ENCODE measurements at places on chromosomes 3 and 15.

- no peak for DNase-seq
Measured at GRCh38 chr15:59236394-59236793, 29.8 kb downstream of the LDHAL6B start.

DNA sequence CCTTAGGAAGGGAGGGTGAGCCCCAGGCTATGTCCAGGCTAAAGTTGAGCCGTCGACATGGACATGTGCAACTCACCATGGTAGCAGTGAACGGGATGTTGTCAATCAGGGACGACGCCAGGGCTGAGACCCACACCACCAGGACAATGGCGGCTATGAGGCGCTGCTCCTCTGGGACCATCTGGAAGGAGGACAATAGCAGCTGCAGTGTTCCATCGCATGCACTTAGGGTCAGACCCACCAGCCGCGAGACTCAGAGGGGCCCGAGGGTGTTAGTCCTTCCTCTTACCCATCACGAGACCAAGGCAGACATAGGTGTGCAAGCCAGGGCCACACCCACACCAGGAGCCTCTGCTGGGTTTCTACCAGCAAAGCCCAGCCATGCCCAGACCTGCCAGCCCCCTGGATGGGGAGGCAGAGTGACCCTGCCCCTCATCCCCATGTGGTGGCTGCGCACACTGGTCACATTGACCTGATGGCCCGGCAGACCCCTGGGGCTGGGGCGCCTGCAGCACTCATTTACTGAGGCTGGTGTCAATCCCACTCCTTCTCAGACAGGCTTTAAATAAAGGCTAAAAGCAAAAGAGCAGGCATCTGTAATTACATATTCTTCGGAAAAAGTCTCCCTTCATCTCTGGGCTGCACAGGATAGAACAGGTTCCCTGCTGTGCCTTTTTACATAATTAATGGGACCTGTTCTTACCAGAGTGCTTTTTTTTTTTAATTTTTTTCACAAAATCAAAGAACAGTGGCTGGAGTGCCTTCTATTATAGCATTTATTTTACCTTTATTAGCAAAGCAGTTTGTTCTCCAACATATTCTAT lies 227.8 kb downstream of the OCA2 start:
- no peak for DNase-seq

DNA sequence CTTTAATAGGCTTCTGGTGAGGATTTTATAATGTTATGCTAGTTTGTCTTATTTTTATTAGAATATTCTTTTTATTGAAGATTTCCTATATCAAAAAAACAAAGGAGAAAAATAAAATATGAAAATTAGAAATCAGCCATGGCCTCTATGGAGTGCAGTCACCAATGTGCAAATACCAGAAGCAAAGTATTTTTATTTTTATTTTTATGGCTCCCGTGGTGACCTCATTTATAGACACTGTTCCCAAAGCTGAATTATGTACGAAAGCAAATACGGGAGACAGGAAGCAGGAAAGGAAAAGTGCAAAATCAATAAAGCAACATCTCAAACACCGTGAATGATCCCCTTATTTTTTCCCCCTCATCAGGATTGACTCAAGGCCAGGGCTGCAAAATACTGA lies 35.1 kb downstream of the DAZL start:
- DNase-seq = no peak

GRCh38 chr3:81869382-81869781 lies 107.9 kb upstream of the GBE1 start:
- peak; percentile 7 for DNase-seq

- DNase-seq = peak; percentile 30
Measured at GRCh38 chr15:88894348-88894818, 961 bp downstream of the HAPLN3 start.
